ENCODE measurements at places on chromosomes 3 and 15.

DNA sequence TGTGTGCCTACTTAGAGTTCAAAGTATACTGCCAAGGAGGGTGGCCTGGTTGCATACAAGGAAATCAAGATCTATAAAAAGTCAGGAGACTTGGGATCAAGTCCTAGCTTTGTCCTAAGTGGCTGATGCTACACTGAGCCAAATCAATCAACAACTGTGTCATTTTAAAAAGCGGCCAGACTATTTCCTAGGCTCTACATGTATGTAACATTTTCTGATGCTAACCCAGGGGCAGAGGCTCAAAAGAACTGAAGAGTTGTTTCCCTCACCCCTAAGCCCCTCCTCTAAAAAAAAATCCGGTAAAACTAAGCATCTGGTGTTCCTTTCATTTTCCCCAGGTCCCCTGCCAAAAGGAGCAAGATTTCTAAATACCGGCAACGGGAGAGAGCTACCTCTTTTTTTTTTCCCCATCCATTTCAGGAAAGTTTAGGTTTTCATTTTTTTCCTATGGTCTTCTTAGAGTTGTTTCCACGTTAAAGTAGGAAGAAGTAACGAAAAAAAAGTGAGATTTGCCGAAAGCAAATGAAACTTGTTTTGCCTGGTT, 18.8 kb upstream of the CHD2 start:
- no peak for DNase-seq

GRCh38 chr15:25740383-25741255, 122.5 kb downstream of the ATP10A start:
- DNase-seq, result no peak

DNA sequence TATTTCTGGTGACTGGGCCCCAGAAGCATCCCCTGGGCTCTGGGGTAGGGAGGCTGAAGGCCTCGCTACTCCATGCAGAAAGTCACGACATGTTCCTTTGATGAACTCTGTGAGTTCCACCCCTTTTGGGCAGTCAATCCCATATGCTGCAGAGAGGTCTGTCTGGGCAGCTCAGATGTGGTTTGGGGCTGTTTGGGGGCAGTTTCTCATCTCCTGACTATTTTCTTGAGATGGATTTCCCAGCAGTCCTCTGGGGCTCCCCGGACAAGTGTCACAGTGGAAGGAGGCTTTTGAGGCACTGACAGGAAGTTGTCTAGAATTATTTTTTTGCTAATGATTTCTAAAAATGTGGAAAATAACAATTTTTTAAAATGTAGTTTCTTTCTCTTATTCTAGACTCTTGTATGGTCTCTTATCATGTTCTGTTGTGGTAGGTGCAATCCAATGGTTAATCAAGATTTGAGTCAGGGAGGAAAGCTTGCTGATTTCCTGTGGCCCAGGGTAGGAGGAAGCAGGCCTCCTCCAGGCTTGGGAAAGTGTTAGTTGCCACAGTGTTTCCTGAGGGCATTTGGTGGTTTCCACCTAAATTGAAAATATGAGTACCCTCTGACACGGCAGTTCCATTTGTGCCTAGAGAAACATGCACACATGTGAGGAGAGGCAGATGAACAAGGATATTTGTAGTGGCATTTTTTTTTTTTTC, 19.9 kb upstream of the TATDN2 start:
- no peak for DNase-seq

- DNase-seq, result no peak
Measured at GRCh38 chr3:78701537-78701936, 1066.3 kb downstream of the ROBO1 start.

GRCh38 chr3:10170915-10171478, 6.3 kb downstream of the IRAK2 start:
- no peak for DNase-seq

Data from AG10803 (cell line).